SK-MEL-5 (cell line): ENCODE measurements at places on chromosomes 1 and 21. TPM values are rescaled to one million over a fixed set of nuclear protein-coding genes. Genes with fewer than 3 reads are reported as not detected.

CD1E gene
- not detected in 2 replicates for total RNA-seq

GBP6 gene
- 0.08 and 0.18 TPM in 2 replicates for total RNA-seq

CCDC30 gene
- 1.5 TPM in 2 replicates for total RNA-seq

CYYR1 gene
- 0.05 TPM in 1 of 2 replicates, not detected in the other for total RNA-seq

THEMIS2 gene
- total RNA-seq: 63.5 and 66.1 TPM in 2 replicates

FOXO6 gene
- 0.18 and 0.24 TPM in 2 replicates for total RNA-seq

FABP3 gene
- total RNA-seq: not detected in 2 replicates

SELE gene
- not detected in 2 replicates for total RNA-seq

BCAR3 gene
- 34.5 and 36.9 TPM in 2 replicates for total RNA-seq

S100B gene
- 359 and 374 TPM in 2 replicates for total RNA-seq

MAN1C1 gene
- total RNA-seq: 0.40 and 0.67 TPM in 2 replicates

ASAP3 gene
- 7.0 and 7.1 TPM in 2 replicates for total RNA-seq

LCE1D gene
- total RNA-seq: not detected in 2 replicates

FCRL4 gene
- total RNA-seq: not detected in 2 replicates

PTPN7 gene
- not detected in 2 replicates for total RNA-seq

DNAJC16 gene
- 11.5 and 15.1 TPM in 2 replicates for total RNA-seq

NGF gene
- not detected in 2 replicates for total RNA-seq

CSF1 gene
- 3.2 and 4.0 TPM in 2 replicates for total RNA-seq

ADAM30 gene
- not detected in 2 replicates for total RNA-seq

LRRC71 gene
- not detected in 2 replicates for total RNA-seq

ARHGEF10L gene
- 4.2 and 4.4 TPM in 2 replicates for total RNA-seq

FBXO42 gene
- total RNA-seq: 11.4 and 11.6 TPM in 2 replicates

MR1 gene
- total RNA-seq: 12.4 and 14.8 TPM in 2 replicates
